Stimulated activated CD4-positive, alpha-beta T cell treated with anti-CD3 and anti-CD28 coated beads, TNF-alpha, amount 100 ng/mL, for 24 hours (primary cell): ENCODE measurements at places on chromosomes 5 and 9.

DNA sequence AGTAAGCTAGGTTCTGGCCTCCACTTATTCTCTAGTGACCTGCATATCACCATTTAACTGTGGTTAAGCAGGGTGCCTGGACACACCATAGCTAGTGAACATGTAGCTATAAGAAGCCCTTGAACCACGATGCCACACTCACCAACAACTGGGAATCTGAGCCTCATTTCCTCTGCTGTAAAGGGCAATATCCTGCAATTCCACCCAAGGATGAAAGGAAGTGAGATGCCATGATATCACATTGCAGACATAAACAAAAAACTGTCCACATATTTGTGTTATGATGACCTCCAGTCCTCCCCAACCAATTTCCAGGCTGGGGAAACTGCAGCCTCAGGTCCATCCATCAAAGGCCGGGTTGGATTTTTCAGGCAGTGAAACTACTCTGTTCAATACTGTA is 10.4 kb downstream of the TNIP1 start:
- DNase-seq = no peak

DNA sequence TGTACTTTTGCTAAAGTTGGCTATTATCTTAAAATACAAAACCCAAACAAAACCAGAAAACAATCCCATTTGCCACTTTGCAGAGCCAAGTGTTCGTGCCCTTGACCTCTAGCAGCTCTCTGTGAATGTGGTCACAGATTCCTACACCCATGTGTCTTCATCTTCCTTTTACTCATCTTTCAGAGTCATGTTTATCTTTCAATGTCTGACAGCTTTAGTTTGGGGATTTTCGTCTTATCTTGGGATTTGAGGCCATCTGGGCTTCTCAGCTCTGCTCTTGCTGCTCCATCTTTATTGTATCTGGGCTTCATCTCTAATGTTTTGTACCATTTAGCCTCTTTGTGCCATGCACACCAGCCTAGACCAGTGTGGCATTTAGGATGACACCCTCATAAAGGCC is 81.0 kb downstream of the DAPK1 start:
- DNase-seq = no peak

DNA sequence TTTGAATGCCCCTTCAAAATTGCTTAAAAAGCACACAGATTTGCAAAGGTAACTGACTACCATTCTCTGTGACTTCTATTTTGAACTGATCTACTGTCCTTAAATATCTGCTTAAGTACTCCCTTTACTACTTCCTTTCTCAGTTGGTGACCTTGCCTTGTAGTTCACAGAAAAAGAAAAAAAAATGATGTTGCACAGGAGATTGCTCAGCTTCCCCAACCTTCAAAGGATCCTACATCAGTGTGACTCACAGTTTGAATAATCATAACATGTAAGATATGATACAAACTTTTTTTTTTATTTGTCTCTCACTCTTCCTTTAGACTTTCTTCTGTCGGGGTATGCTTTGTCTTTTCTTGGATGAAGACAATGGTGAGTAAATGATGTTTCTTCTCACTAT is 1029.6 kb downstream of the CDH12 start:
- DNase-seq = no peak

- no peak for DNase-seq
Measured at GRCh38 chr9:130660683-130661450, 3.5 kb upstream of the PRDM12 start.

DNA sequence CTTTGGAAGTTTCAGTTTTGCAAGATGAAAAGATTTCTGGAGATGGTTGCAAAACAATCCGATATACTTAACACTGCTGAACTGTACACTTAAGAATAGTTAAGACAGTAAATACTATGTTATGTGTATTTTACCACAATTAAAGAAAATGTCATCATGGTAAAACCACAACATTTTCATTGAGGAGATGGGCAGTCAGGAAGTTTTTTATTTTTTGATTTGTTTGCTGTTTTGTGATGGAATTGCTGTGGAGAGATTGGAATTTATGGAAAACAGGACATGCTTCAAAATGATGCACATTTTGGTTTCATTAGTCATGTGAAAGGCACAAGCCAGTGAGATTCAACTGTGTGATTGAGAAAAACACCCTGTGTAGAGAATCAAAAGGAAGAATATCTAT is 90.5 kb upstream of the AGXT2 start:
- no peak for DNase-seq

DNA sequence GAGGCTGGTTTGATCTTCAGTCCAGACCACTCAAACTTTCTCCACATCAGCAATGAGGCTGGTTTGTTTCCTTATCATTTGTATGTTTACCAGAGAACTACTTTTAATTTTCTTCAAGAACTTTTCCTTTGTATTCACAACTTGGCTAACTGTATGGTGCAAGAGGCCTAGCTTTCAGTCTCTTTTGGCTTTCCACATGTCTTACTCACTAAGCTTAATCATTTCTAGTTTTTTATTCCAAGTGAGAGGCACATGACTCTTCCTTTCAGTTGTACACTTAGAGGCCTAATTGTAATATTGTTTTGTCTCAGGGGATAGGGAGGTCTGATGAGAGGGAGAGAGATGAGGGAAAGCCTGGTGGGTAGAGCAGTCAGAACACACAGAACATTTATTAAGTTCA is 554.0 kb upstream of the ARRDC3 start:
- DNase-seq = no peak

- no peak for DNase-seq
Measured at GRCh38 chr9:123326662-123327093, 29.3 kb upstream of the CRB2 start.

- DNase-seq = no peak
Measured at GRCh38 chr5:96048763-96049162, 87.1 kb upstream of the ELL2 start.

- no peak for DNase-seq
Measured at GRCh38 chr5:169577951-169578350, 5.6 kb upstream of the SPDL1 start.

- no peak for DNase-seq
Measured at GRCh38 chr5:178793151-178793550, 62.7 kb upstream of the ZNF354A start.

GRCh38 chr5:98911280-98912040 is 17.3 kb downstream of the CHD1 start:
- no peak for DNase-seq

DNA sequence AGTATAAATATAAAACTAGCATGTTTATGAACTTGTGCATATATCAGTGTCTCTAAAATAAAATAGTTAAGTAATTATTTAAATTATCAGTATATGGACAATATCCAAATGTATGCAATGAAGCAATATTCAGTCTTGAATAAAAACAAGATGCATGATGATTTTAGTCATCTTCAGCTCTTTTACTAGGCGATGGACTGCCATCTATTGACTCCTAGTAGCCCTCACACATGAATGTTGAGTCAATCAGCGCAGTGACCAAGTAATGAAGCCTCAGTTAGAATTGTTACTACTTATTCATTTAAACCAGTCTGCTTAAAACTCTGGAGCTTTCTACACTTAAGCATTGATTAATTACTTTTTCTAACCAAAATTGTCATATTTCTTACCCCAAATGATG is 92.9 kb upstream of the GRHPR start:
- no peak for DNase-seq

DNA sequence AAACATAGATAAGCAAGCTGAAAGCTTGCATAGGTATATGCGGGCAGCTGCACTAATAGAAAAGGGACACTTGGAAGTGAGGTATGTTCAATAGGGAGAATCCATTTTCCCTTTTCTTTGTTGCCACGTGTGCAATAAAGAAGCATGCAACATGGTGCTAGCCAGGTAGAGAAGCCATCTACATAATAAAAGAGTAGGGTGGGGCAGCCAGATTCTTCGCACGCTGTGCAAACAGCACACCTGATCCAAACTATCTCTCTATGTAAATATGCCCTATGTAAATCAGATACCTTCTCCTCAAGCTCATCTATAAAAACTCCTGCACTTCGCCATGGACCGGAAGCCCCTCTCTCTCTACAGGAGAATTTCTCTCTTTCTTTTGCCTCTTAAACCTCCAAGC is 91.9 kb upstream of the C9orf72 start:
- DNase-seq = no peak

DNA sequence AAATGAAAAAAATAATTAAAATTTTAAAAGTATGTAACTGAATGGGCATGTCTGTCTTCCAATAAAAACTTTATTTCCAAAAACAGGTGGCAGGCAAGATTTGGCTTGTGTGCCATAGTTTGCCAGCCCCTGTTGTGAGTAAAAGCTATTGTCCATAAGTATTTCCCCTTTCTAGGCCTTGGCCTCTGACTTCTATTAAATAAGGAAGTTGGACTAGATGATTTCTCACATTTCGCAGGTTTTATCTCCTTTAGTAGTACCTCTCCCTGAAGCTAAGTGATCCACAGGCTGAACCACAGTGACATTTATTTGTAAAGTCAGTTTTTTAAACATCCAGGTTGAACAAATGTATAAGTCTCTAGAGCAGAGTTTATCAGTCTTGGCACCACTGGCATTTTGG is 41.3 kb downstream of the RECK start:
- DNase-seq = no peak

- no peak for DNase-seq
Measured at GRCh38 chr5:43256261-43256966, 56.8 kb downstream of the HMGCS1 start.

DNA sequence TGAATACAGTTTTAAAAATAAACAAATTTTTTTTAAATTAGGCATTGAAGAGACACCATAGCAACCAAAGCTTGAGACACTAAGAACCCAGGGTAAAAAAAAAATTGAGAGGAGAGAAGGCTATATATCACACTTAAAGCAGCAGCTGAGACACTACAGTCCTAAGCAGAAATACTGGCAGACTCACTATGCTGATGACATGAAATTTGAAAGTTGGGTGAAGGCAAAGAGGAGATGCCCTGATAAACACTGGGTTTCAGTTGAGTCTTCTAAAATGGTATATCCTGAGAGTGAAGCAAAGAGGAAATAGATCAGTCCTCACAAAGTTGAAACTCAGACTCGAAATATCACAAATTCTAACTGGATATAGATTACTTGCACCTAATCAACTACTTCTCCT is 419.9 kb upstream of the CDH9 start:
- DNase-seq = no peak

- no peak for DNase-seq
Measured at GRCh38 chr5:98929710-98930298, 997 bp upstream of the CHD1 start.

- no peak for DNase-seq
Measured at GRCh38 chr9:132989414-132989996, 11.0 kb downstream of the GFI1B start.

- DNase-seq = no peak
Measured at GRCh38 chr9:123361731-123362510, 5.9 kb downstream of the CRB2 start.

- no peak for DNase-seq
Measured at GRCh38 chr5:67311208-67311607, 114.6 kb upstream of the CD180 start.

GRCh38 chr5:28324174-28324573 is 1285.8 kb upstream of the CDH9 start:
- no peak for DNase-seq

- no peak for DNase-seq
Measured at GRCh38 chr9:87498046-87498810, 561 bp downstream of the DAPK1 start.

GRCh38 chr9:37669232-37669631 is 18.5 kb downstream of the FRMPD1 start:
- no peak for DNase-seq

DNA sequence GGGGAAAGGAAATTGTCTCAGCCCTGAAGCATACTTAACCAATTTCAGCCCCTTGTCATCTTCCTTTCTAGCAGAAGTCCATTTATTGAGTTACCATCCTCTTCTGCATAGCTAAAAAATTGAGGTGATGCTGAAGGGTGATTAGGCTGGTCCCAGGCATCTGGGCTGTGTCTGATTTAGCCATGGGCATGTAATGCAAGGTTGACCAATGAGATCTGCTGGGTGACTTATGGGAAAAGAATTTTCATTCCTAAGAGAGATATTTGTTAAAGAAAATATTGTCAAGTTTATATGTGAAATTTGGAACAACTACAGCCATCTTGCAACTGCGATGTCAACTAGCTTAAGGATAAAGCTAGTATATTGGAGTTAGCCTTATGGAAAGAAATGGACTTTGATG is 5.1 kb downstream of the ITGA2 start:
- DNase-seq = no peak

DNA sequence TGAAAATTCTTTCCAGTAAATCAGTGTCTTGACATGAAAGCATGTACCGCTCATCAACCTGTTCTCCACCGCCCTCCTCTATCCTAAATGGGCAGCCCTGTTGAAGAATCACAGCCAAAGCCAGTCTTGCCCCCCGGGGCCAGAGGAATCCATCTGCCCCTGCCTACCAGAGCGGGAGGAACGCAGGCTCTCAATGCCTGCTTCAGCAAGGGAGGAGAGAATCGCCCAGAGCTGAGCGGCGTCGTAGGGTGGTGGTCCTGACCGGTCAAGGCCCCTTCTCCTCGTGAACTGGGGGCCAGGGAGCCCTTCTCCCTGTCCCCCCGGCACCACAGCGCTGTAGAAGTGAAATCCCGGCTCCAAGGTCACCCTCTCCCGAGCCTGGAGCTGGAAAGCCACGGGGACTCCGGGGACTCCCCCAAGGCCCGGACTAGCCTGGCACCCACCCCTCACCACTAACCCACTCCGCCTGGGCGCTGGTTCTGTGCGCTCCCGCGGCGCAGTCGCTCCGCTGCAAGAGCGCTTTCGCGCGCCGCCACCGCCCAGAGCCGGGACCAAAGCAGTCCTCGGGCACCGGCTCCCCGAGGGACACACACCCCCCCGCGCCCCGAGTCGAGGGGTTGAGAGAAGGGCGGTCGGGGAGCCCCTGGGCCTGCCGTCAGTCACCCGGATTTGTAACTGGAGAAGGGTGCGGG is 718 bp upstream of the TMEM215 start:
- DNase-seq = no peak

- no peak for DNase-seq
Measured at GRCh38 chr9:127089631-127090081, 32.8 kb downstream of the ANGPTL2 start.

GRCh38 chr5:142512043-142513042 is 173.5 kb downstream of the FGF1 start:
- no peak for DNase-seq

GRCh38 chr5:88886746-88887341 is 3.9 kb upstream of the MEF2C start:
- no peak for DNase-seq

DNA sequence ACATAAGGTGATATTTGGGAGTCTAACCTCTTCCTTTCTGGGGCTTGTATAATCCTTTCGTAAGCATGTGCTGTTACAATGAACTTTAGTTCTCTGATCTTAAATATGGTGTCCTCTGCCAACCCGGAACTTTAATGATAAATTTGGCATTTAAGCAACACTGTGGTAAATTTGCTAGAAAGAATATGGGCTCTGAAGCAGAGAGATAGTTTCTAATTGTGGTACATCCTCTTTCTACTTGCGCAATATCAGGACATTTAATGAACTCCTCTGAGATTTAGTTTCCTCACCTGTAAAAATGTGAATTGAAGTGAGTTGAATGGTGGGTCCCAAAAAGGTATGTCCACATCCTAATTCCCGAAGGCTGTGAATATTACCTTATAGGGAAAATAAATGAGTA is 364.7 kb downstream of the CAAP1 start:
- DNase-seq = no peak

- DNase-seq = no peak
Measured at GRCh38 chr5:115209279-115209678, 39.6 kb upstream of the TRIM36 start.

- no peak for DNase-seq
Measured at GRCh38 chr5:83482961-83483360, 11.4 kb downstream of the VCAN start.
